ENCODE measurements at places on chromosomes 7 and 10.

DNA sequence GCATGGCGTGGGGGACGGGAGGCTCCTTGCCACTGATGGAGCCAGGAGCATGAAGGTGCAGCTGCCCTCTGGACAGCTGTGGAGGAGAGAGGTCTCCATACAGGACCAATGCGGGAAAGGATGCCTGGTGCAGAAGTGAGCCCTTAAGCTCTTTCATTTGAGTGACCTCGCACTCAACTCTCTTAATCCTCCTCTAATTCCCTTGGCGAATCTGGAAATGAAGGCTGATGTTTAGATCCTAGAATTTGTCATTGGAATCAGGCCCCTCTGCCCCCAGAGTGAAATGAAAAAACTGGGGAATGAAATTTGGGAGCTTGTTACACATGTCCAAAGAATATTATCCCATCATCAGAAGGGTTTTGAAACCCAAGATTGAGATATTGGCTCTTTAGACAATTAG is 639.5 kb downstream of the LRMDA start:
- DNase-seq: no peak

DNA sequence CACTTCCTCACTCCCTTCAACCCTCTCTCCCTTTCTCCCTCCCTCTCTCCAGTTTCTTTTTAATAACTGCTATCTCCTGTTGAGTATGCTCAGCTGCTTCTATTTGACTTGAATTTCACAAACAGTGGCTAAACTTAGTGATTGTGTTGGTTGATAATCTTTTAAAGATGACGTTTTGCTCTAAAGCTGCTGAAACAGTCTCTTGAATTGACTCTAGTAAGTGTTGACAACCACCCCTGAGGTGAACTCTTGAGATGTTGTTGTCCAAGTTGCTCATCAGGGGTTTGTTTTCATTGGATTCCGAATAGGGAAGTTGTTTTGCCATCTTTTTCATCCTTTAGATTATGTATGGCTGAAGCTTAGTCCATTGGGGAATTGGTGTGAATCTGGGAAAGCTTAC is 176.2 kb downstream of the TWIST1 start:
- no peak for DNase-seq

GRCh38 chr7:30713392-30713791 is 31.1 kb upstream of the CRHR2 start:
- no peak for DNase-seq

DNA sequence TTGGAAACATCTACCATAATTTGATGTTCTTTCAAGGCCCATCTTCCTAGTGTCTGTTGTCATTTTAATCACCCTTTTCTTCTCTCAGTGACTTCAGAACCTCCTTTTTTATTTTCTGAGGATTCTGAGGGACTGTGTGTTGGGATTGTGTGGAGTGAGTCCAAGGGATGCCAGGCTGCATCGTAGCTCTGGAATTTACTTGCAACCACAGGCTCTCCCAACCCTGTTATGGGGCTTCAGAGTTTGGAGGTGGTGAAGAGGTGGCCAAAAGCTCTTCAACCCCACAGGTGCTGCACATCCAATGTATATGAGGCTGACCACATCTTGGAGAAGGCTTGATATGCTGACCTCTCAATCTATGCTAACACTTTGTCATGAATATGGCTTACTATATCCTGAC is 79.5 kb upstream of the GPR141 start:
- DNase-seq: no peak

GRCh38 chr7:2810682-2811415 is 33.3 kb downstream of the GNA12 start:
- no peak for DNase-seq

- DNase-seq: peak; percentile 97
These were observed 8.0 kb upstream of the HSPB1 start for GRCh38 chr7:76294344-76295024.

DNA sequence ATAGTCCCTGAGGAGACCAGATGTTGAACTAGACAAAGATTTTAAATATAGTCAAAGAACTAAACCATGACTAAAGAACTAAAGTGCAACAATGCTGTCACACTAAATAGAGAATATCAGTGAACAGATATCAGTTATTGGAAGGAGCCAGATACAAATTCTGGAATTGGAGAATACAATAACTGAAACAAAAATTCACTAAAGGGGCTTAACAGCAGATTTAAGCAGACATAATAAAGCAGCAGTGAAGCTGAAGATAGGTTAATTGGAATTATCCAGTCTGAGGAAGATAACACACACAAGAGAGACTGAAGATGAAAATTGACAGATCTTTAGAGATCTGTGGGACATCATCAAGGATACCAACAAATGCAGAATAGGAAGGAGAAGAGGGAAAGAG is 10.4 kb downstream of the KPNA7 start:
- DNase-seq: no peak

GRCh38 chr7:17937506-17938120 is 2.7 kb downstream of the SNX13 start:
- DNase-seq: no peak
